ENCODE measurements at places on chromosomes 3 and 15. TPM values are rescaled to one million over a fixed set of nuclear protein-coding genes. Genes with fewer than 3 reads are reported as not detected.

The SNRPA1 gene
- total RNA-seq: 34.4 TPM

The LRRIQ4 gene
- total RNA-seq: 0.18 TPM

The NMNAT3 gene
- 4.5 TPM for total RNA-seq

The KCNMB2 gene
- 0.45 TPM for total RNA-seq

The ROBO1 gene
- total RNA-seq: 20.3 TPM

The AZI2 gene
- 70.6 TPM for total RNA-seq

The PARP15 gene
- total RNA-seq: 5.8 TPM

The IGF2BP2 gene
- total RNA-seq: 17.6 TPM

The CHRFAM7A gene
- 2.8 TPM for total RNA-seq

The CFAP100 gene
- not detected for total RNA-seq

The PEX5L gene
- total RNA-seq: not detected

The UBA7 gene
- 97.4 TPM for total RNA-seq

The DNAJC17 gene
- total RNA-seq: 32.6 TPM

The GOLGA8S gene
- 0.38 TPM for total RNA-seq

The ROPN1B gene
- total RNA-seq: 0.29 TPM

The GLDN gene
- total RNA-seq: 58.6 TPM

The NOX5 gene
- 0.16 TPM for total RNA-seq

The FBXL2 gene
- total RNA-seq: 7.5 TPM

The CFAP20DC gene
- 1.4 TPM for total RNA-seq

The INSYN1 gene
- 2.8 TPM for total RNA-seq

The RETNLB gene
- not detected for total RNA-seq

The SELENOS gene
- 78.7 TPM for total RNA-seq

The AGTR1 gene
- 7.2 TPM for total RNA-seq

The GOLGA8G gene
- total RNA-seq: not detected

The C3orf85 gene
- not detected for total RNA-seq

The IGSF10 gene
- 24.8 TPM for total RNA-seq

The SLC2A2 gene
- not detected for total RNA-seq

The ZKSCAN7 gene
- 6.0 TPM for total RNA-seq

The LSAMP gene
- total RNA-seq: 27.6 TPM

The CPLX3 gene
- total RNA-seq: not detected

The MAP3K13 gene
- 48.0 TPM for total RNA-seq

The CFAP91 gene
- 1.1 TPM for total RNA-seq
